ENCODE measurements at places on chromosomes 12 and 14. TPM values are rescaled to one million over a fixed set of nuclear protein-coding genes. Genes with fewer than 3 reads are reported as not detected.

GRCh38 chr14:78207414-78207813, 37.2 kb downstream of the NRXN3 start:
- no peak for DNase-seq

DNA sequence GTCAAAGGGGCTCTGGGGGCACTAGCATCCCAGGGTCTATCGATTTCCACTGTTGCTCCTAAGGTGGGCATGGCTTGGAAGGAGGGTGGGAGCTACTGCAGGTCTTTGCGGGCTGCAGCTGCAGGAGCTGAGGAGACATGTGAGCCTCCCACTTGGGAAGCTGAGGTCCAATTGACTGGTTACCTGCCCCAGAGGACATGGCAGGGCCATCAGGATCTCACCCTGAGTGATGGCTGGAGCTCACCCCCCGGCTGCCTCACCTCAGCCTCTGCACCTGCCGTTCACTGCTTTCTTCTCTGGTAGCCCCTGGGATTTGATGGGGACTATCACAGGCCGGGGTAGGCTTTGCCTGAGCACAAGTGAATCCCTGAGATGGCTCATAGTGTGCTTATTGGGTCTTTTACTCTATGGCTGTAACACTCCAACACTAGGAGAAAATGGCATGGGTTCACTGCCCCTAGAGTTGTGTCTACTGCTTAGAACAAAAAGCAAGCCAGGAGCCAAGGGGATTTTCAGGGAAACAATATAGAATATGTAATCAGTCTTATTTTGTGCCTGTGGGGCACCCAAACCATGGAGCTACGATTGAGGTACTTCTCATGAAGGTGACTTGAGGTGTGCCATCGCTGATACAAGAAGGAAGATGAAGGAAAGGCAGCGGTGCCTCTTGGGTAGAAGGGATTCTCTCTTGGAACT, 3.2 kb upstream of the KRT4 start:
- no peak for DNase-seq

DNA sequence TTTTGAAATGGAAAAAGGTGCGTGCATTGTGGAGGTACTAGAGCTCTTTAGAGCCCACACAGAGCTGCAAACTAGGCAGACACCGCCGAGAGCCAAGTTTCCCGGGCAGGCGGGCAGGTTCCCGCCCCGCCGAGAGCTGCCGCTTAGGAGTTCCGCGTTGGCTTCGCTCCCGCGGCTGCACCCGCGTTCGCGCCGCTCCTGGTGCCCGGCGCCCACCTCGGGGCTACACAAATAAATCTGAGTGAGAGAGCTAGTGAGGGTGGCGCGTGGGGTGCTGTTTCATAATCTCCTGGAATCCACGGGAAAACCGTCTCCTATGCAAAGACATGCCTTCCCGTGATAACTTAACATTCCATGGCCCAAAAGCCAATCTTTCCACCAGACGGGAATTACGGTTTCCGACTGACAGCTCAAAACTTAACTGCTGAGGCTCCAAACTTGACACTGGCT, 645 bp downstream of the KITLG start:
- peak; percentile 40 for DNase-seq

DNA sequence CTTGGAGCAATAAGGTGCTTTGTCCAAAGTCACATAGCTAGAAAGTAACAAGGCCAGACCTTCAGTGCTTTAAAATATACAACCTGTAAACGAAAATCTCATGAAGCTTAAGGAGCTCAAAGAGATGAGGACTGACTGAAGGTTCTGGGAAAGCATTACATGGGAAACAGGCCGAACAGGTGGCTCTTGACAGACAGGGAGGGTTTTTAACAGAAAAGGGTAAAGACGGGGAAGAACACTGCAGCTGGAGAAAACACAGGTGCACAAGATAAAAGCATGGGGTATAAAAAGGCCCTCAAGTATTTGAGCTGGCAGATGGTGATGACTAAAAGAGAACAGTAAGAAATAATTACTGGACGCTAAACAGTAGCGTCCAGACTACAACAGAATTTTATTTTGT, 257.2 kb downstream of the NELL2 start:
- no peak for DNase-seq

DNA sequence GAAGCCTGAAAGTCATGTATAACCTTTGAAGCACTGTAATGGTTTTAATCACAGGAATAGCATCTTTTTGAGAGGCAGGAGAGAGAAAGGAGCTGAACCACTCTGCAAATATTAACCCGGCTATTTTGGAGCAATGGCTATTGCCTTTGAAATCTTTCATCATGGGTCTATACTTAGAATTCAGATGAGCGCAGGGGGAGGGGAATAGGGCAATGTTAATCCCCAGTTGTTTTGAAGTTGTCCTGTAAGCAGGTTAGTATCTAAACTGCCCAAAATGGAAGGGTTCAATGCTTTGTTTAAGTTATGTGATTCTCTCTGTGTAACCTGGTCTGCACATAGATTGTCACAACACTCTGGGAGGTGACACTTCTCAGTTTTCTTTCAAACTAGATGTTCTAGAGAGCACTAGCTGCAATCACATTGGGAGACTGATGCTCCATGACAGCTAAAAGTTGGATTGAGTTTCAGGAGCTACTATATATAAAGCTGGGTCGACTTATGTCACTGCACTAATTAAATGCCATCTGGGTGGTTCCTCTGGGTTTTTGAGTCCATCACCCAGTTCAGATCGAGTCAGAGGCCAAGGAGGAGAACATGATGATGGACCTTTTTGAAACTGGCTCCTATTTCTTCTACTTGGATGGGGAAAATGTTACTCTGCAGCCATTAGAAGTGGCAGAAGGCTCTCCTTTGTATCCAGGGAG, at the start of gene MYF6:
MYF6 (plus strand) TSS at position 509 of the 704 bp plus-strand sequence; CDS start at position 595, 86 bp downstream.
- no peak for DNase-seq

DNA sequence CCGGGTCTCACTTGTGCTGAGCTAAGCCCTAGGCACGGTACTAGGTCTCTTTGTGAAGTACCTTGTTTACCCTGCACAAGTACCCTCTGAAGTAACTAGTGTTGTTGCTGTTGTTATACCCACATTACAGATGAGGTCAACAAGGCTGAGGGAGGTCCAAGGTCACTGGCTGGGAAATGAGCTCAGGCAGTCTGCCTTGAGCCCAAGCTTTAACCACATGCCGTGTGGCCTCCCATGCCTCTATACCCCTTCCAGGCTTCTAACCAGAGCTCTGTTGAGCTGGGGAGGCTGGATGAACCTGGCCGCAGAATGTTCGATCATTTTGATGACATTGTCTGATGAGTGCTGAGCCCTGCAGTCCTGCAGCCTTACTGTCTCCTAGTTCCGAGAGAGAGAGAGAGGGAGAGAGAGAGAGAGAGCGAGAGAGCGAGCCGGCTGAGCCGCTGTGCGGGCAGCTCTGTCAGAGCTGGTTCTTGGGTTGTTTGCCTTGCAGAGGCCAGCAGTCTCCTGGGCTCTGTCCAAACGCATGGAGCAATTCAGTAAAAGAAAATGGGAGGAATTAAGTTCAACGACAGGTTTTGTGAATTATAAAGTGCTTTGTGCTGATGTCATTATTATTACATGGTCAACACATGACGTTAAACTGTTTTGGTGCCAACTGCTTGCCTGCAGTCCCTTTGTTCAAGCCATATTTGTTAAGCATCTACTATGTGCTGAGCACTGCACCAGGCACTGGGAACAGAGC, 13.1 kb downstream of the JDP2 start:
- DNase-seq = no peak

- DNase-seq = peak; percentile 77
Observed at GRCh38 chr14:68814539-68815297, 21.9 kb upstream of the ZFP36L1 start.

DNA sequence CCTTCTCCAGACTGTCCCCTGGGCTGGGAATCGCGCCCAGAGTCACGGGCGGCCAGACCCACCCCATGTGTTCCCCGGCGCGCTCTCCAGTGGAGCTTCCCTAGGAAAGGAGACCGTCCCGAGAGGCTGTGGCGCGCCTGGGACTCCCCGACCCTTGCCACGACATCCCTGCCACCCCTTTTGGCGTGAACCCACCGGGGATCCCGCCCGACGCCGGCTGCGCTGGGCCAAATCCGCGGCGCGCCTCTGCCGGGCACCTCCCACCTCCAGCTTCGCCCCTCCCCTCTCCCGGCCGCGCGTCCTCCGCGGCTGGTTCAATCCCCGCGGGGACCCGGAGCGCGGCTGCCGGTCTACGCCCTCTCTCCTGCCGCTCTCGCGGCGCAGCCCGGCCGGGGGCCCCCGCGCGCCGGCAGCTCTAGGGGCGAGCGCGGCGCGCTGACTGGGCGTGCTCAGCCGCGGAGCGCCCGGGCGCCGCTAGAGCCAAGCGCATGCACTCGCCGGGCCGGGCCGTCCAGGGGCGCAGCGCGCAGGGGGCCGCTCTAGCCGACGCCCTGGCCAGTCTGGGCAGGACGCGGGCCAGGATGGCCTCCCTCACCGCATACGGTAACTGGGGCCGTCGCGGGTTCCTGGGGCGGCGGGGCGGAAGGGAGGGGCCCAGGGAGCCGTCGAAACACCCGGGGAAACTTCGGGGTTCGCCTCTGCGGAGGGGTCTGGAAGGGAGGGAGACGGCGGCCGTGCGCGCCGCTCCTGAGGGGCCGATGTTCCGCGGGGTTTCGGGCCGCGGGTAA, 77.4 kb upstream of the ANO4 start:
- peak; percentile 42 for DNase-seq

DNA sequence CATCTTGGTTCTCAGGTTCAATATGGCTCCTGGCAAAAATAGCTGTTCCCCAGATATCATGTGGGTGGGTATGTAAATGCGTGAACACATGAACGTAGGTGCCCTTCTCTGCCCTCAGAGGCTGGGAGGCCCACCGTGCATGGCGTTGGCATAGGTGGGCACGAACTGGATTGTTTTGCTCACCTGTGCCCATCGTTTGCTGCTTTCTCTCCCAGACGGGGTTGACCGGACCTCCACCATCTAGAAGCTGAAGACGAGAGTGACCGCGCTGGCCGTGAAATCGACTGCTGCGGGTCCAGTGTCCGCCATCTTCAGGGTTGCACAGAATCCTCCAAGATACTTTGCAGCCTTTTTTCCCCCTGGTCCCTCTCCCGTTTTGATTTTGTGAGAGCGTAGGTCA, 113.9 kb downstream of the GCH1 start:
- DNase-seq = no peak

DNA sequence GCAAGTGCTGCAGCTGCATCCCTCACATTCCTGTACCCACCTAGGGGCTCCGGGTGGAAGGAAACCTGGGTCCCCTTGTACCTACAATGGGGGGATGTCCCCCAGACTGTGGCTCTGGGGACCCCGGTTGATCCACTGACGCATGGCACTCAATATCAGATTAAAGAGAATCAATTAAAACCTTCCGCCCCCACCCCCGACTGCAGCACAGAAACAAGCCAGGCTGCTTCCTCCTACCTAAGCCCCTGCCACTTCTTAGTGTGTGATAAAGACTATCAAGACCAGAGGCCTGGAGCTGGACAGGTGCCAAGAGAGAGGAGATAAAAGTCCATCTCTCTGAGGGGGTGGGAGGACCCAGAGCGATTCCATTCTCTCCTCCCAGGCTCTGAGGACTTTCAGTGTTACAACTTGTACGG, 28.2 kb upstream of the RPLP0 start:
- DNase-seq = no peak

- DNase-seq = no peak
Observed at GRCh38 chr14:52602131-52602530, 49.5 kb downstream of the GPR137C start.

GRCh38 chr12:49790741-49791555, 37.3 kb downstream of the NCKAP5L start:
- no peak for DNase-seq

DNA sequence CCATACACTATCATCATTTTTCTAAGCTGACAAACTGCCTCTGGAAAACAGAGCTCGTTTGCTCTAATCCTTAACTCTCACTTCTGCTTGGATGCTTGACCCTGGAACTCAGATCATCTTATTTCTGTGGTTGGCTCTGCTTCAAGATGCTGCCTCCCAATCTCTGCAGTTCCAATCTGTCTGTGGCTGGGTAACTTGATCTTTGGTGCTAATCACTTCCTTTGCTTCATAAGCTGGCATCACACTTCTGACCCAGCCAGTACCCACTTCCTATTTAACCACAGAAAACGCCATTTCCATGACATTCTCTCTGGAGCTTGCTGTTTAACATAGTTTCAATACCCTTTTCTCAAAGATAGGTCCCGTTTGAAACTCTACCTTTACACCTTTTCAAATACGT, 254.2 kb downstream of the ACSS3 start:
- DNase-seq = no peak

DNA sequence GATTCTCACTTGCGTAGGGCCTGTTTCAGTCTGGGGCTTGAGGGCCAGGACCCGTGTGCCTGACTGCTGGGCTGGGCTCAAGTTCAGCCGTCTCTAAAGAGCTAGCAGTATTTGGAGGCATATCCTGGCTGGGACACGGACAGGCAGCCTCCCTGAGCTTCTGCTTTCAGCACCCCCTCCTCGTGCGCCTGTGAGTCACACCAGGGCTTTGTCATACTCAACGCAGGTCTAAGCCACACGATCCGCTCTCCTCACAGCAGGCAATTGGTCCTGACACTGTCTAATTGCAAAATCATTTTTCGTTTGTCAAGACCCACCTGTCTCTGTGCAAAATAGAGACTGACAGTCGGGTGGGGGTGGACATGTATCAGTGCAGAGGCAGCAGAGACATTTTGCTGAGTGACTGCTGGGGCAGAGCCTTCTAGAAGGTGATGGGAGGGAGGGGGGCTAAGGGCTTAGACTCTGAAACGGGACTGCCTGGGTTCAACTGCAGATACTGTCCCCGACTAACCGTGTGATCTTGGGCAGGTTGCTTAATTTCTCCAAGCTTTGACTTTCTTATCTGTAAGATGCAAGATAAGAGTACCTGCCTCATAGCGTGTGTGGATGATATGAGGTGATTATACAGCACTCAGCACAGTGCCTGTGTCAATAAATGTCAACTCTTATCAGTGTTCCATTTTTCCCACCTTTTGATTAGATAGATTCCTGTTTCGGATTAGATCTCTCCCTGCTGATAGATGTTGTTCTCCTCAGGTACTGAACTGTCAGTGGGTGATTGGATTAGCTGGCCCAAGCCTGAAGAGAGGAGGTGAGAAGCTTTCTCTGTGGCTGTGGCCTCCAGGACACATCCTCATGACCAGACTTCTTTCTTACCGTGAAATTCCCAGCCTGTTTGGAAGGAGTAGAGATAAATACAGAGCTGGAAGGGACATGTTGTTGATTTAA, 53.1 kb downstream of the KCNA1 start:
- no peak for DNase-seq

DNA sequence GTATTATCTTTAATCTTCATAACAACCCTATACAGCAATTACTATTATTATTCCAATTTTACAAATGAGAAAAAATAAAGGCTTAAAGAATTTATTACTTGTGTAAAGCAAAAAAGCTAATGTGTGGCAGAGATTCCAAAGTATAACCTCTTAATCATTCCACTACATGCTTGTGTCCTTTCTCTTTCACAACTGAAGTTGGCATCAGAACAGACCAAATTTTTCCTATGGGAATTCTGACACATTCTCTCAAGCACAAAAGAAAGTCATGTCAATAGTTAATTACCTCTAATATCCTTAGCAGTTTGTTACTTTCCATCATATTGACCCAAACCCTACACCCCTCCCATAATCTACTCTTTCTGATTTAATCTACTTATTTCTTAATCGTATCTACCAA, 86.7 kb downstream of the BCL2L14 start:
- no peak for DNase-seq

- peak; percentile 15 for DNase-seq
Observed at GRCh38 chr14:73567951-73568885, 795 bp upstream of the ACOT2 start.

SMIM41 gene
- total RNA-seq = not detected

BLTP3B gene
- 16.8 TPM for total RNA-seq

DDN gene
- total RNA-seq = 0.03 TPM

GPR132 gene
- total RNA-seq = not detected

CLEC7A gene
- total RNA-seq = not detected

CCDC177 gene
- 0.05 TPM for total RNA-seq

PUS7L gene
- total RNA-seq = 11.5 TPM

OR6C76 gene
- total RNA-seq = not detected
